ENCODE measurements at places on chromosomes 7 and 10.

- DNase-seq = no peak
These were observed 35.6 kb downstream of the FAM171A1 start for GRCh38 chr10:15335508-15335907.

DNA sequence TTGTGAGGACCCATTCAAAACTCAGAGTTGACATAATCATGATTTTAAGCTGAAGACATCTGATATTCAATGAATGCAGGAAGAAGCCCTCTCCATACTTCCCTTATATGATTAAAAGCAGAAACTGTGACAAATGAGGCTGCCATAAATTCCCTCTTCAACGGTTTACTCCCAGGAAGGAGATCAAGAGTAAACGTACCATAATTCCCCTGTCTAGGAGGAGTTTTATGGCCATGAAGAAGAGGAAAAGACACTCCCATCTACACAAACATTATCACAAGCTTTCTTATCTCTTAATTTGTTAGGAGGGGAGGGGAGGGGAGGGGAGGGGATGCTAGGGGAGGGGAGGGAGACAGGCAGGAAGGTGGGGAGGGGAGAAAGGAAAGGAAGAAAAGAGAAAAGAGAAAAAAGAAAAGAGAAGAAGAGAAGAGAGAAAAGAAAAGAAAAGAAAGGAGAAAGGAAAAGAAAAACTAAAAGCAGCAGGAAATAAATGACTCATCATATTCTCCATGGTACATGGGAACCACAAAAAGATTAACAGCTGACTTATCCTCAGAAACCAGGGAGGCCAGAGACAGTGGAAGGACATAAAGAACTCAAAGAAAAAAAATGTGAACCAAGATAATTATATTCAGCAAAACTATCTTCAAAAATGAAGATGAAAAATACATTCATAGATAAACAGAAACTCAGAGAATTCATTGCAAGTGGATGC is 121.6 kb downstream of the ALOX5 start:
- no peak for DNase-seq

DNA sequence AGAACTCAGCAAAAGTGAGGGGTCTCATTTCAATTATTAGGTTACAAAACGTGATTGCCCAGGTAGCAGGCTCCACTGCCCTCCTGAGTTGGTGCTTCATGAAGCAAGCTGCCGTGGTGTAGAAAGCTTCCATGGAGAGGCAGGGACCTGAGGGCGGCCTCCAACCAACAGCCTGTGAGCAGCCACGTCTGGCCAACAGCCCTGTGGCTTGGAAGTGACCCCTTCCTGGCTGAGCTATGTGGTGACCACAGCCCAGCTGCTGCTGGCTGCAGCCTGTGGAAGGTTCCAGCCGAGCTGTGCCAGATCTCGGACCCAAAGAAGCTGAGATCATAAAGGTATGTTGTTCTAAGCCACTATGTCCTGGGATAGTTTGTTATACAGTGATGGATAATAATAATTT is 122.5 kb upstream of the KLF6 start:
- no peak for DNase-seq

DNA sequence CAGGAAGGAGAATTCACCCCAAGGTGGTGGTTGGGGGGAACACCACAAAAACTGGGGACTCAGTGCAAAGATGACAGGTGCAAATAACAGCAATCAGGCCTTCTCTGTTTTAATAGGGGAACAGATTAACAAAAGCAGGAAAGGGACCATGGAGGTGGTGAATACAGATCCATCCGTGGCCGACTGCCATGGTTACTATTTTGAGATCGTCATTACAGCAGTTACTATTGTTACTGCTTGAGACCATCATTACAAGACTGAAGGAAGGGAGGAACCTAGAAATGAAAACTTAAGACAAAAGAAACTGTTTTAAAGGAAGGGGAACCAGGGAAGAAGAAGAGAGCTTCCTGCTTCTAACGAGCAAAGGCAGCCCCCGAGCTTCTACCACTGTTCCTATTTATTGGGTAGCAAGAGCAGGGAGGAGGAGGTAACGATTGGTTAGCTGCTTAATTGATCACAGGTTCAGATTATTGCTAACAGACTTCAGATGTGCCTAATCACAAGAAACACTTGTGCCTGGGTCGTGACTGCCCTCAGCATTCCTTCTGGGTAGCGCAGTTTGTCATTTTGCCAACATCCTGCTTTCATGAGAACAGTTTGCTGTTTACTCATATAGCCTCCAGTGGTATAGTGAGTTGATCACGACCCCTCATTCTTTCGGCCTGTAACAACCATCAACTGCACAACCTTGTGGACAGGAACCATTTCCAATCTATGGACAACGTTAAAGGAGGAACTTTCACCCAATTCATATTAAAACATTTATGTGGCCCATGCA is 216.3 kb downstream of the CHCHD3 start:
- no peak for DNase-seq

- peak; percentile 21 for DNase-seq
These were observed 4.9 kb upstream of the SLC29A3 start for GRCh38 chr10:71314028-71314693.

DNA sequence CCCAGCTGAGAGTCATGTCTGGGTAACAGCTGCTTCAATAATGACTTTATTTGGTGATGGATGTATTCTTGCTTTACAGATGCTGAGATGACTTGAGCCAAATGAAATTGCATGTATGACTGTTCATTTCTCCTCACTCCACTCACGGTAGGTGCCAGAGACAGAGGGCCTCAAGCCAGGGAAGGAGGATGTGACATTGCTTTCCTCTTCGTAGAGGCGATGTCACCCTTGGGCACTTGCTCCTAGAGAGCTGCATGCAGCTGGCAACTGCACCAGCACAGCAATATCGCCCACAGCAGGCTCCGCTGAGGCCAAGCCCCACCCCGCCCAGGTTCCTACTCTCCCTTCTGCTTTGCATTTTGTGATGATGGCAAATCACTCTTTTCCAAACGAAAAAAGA is 116.6 kb upstream of the AOAH start:
- peak; percentile 5 for DNase-seq

DNA sequence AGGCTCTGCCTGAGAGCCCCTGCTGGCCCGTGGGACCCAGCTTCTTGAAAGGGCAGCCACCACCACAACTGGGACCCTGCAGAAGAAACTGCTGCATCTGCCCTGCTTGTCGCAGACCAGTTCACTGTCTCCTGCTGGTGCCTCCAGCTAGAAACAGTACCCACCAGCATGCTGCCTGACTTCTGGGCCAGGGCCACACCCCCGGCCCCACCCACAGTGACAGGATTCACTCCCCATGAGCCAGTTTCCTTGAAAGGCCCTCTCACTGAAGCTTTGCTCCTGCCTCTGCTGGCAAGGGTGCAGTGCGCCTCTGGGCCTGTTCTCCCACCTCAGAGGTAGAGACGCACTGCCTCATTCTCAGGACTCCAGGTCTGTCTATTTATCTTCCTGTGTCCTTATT is 32.4 kb downstream of the ANXA11 start:
- no peak for DNase-seq

- peak; percentile 95 for DNase-seq
These were observed at the start of gene ZNF655 for GRCh38 chr7:99558306-99559174. TSS of gene ZNF655 (plus strand) at chr7:99558642. CDS start at chr7:99560560, 1,918 bp downstream.

DNA sequence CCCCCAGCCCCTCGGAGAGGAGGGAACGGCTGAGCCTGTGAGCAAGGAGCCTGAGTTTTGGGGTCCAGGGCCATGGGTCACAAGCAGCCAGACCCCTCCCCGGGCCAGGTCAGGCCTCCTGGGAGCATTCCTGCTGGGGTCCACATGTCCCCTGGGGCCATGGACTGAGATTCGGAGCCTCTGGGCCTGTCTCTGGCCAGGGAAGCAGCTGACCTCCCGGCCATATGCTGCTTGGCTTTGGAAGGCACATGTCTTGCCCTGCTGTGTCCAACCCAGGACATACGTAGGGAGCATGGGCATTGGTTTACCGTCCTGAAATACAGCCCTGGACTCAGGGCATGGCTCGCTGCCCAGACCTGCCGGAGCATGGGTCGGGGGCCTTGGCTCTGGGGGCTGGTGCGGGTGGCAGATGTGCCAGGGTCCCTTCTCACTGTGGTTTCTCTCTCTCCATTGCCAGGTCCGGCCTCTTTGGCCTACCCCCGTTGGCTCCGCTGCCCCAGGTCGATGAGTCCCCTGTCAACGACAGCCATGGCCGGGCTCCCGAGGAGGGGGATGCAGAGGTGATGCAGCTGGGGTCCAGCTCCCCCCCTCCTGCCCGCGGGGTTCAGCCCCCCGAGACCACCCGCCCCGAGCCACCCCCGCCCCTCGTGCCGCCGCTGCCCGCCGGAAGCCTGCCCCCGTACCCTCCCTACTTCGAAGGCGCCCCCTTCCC is 7.3 kb downstream of the PWWP2B start:
- DNase-seq = no peak

GRCh38 chr10:46253076-46254006 is 33.5 kb upstream of the ANTXRL start:
- no peak for DNase-seq

DNA sequence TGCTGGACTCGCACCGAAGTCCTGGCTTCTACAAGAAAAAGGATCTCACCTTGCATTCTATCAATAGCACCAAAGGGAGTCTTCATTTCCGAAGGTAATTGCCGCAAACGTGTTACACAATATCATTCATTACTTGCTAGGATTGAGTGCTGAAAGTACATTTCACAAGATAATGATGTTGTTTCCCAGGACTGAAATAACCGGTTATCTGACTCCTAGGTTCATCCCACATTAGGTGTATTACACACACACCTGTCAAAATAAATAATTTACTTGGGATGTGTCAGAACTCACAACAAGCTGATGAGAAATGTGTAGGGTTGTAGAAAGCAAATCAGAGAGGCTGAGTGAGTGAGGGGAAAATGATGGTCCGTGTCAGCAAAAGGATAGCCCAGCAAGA is 219.4 kb upstream of the RHOBTB1 start:
- DNase-seq = no peak

- DNase-seq = peak; percentile 55
These were observed 19.0 kb upstream of the CLDN4 start for GRCh38 chr7:73811760-73812168.

- no peak for DNase-seq
These were observed 52.1 kb downstream of the HDAC9 start for GRCh38 chr7:18547509-18548187.

- DNase-seq = no peak
These were observed 55.6 kb upstream of the NRP1 start for GRCh38 chr10:33390046-33390445.

DNA sequence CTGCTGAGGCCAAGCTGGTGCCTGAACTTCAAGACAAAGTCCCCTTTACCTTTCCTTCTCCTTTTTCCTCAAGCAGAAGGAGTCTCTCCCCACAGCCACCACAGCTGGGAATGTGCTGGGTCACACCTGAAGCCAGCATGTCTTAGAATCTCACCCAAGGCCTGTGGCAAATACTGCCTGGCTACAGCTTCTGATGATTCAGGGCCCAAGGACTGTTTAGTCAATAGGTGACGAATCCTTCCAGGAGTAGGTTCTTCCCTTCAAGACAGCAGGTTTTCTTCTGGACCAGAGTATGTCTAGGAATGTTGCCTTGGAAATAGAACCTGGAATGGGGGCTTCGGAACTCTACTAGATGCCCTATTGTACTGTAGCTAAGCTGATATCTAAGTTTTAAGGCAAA is 374.6 kb downstream of the KIF20B start:
- no peak for DNase-seq

- no peak for DNase-seq
These were observed 2.2 kb downstream of the STRA8 start for GRCh38 chr7:135235841-135236240.

DNA sequence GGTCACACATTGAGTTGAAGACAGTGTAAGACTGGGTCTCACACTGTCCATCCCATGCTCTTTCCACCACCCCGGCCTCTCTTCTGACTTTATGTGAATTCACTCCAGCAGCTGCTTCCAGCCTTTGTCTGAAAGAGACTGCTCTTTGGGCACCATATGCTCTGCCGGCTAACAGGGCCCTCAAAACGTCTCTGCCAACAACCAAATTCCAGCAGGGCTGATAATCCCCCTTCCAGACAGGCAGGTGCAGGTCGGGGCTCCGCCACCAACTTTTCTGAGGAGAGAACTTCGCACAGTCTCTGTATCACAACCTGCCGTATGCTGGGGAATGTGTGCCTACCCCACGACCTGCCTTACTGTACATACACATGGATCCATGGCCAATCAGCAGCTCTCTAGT is 64.3 kb downstream of the PLXNA4 start:
- no peak for DNase-seq

DNA sequence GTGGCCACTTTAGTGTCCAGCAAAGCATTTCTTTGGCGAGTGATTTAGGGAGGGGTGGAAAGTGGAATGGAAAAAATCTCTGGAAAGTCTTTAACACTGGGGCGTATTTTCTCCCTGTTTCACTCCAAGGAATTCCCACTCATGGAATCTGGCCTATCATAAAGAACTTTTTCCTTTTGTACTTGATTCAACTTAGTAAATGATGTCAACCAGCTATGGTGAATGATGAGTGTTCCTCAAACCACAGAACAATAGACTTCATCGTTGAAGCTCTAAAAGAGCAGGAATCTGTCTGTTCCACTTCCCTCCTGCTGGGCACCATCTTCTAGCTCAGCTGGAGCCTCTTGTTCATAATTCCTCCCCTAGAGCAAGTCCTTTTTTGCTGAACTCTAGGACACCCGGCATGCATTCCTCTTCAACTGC is 66.5 kb downstream of the EPDR1 start:
- no peak for DNase-seq

DNA sequence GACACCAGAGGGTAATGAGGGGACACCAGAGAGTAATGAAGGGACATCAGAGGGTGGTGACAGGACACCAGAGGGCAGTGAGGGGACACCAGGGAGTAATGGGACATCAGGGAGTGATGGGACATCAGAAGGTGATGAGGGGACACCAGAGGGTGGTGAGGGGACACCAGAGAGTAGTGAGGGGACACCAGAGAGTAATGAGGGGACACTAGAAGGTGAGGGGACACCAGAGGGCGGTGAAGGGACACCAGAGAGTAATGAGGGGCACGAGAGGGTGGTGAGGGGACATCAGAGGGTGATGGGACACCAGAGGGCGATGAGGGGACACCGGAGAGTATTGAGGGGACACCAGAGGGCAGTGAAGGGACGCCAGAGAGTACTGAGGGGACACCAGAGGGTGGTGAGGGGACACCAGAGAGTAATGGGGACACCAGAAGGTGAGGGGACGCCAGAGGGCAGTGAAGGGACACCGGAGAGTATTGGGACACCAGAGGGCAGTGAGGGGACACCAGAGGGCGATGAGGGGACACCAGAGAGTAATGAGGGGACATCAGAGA is 10.6 kb downstream of the NACAD start:
- no peak for DNase-seq

- DNase-seq = no peak
These were observed 45.9 kb downstream of the TMEM270 start for GRCh38 chr7:73906874-73907273.

GRCh38 chr7:159068893-159069448 is 75.7 kb downstream of the VIPR2 start:
- DNase-seq = no peak

DNA sequence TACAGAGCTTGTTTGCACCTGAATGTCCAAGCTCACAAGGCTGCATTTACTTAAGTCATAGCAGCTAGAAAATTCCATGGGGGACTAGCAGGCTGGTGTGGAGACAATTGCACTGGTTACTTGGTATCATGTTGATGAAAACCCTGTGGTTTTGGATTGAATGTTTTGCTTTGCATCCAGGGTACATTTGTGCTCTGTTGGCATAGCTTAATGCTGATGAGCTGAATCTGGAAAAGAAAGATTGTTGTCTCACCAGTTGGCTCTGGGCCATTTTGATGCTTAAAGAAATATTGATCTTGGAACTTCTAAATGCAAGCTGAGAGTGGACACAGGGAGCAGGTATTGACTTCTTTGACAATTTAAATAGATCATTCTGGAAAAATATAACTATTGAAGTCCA is 122.5 kb upstream of the MBL2 start:
- DNase-seq = peak; percentile 0

GRCh38 chr10:122293156-122293960 is 22.3 kb downstream of the BTBD16 start:
- DNase-seq = no peak

Data from NCI-H1092 treated with DMSO at 0.1 percent for 48 hours (cell line).